ENCODE measurements at places on chromosomes 1 and 21. TPM values are rescaled to one million over a fixed set of nuclear protein-coding genes. Genes with fewer than 3 reads are reported as not detected.

ZNF687 gene
- 27.4 TPM for total RNA-seq

FAM177B gene
- not detected for total RNA-seq

SERINC2 gene
- total RNA-seq, result 8.5 TPM

RIPK4 gene
- total RNA-seq, result 0.49 TPM

RGSL1 gene
- total RNA-seq, result not detected

KIF2C gene
- total RNA-seq, result 2.6 TPM

CRNN gene
- not detected for total RNA-seq

CD58 gene
- total RNA-seq, result 9.1 TPM

PPIAL4G gene
- not detected for total RNA-seq

KRTAP19-3 gene
- total RNA-seq, result not detected

Measured in hair follicle dermal papilla cell (primary cell).